ENCODE measurements at places on chromosomes 4 and X.

DNA sequence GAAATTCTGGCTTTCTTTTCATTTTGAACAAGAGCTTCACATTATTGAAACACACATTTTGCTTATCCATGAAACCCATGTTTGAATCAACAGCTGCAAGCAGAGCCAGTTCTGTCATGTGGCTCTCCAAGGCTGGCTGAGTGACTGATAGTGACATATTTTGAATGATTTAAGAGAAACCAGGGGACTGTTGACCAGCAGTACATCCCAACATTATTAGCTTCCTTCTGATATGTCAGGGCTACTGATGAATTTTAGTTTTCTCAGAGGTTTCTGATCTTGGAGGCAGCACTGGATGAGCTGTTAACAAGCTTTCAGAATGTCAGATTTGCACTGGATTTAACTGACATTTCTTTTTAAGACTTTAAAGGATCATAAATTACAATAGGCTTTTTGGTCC, 74.6 kb upstream of the GRXCR1 start:
- DNase-seq, result no peak

DNA sequence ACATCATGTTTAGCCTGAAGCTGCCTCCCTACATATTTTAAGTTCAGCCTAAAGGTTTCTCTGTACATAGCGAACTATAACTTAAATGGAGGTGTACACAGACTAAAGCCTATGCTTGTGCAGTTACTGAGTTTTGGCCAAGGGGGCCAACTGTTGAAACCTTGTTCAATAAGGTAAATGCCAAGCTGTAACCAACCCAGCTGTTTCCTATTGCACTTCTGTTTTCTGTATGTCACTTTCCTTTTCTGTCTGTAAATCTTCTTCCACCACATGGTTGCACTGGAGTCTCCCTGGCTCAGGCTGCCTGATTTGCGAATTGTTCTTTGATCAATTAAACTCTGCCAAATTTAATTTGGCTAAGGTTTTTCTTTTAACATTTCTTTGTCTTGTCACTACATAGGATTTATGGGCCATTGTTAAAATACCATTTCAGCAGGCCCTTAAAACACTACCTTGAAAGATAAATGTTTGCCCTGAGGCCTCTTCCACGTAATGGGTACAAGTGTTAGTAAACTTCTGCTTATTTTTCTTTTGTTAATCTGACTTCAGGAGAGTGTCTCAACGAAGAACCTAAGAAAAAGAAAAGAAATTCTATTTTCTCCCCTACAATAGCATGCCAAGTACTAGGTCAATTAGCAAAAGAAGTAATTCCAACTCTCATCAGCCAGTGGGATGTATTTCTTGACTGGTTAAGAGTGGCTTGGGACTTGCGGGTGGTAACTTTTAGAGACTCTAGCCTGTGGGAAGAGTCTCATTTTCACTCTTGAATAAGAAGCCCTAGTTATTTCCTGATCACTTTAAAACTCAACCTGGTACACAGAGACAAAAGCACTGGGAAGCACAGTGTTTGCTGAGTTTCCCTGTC, 45.7 kb upstream of the PRSS12 start:
- DNase-seq, result no peak

DNA sequence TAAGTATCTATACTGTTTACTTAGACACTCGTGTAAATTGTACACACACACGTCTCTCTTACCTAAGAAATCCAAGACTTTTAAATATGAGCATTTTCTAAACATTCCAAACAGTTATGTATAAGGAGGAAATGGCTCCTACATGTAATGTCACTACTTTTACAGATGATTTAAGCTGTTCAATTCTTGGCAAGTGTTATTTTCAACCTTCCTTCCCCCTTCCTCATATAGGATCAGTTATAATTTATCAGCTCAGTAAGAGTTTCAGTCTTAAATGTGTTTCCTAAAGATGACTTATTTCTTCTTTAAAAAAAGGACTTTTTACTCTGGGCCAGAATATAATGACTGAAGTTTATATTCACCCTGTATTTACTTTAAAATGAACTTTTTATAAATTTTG, 601.1 kb downstream of the ANKRD50 start:
- DNase-seq, result no peak

DNA sequence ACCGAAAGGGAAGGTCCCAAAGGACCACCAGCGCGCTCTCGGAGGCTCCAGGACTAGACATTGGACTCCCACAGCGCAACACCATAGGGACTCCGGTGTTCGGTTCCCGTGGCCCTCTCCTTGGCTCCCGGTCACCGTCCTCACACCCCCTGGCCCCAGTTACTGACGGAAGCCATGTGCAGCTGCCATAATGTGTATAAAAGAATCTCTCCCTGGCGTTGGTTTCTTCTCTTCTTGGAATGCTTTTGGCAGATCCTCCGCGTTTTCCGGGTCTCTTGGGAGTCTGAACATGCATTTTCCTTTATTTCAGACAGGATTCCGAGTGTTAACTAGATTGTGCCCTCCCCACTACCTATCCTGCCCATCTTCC, 69.8 kb downstream of the FBXO8 start:
- DNase-seq, result no peak

- no peak for DNase-seq
Measured at GRCh38 chr4:39820186-39820585, 122.2 kb downstream of the UBE2K start.

DNA sequence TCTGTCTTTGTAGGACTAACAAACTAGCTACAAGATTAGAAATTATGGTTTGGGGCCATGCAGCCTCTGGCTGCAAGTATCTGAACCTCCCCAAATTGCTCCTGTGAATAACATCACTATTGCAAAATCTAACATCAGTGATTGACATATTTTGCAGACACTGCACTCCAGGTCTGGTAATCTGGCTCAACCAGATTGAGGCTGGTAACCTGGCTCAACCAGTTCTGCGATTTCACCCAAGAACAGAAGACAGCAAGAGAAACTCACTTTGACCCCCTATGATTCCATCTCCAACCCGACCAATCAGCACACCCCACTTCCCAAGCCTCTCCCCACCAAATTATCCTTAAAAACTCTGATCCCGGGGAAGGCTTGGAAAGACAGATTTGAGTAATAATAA, 20.9 kb downstream of the SPIN3 start:
- DNase-seq, result no peak

All from iris pigment epithelial cell (primary cell).